ENCODE measurements at places on chromosomes 16 and 17.

- DNase-seq, result no peak
Measured at GRCh38 chr17:34539881-34540280, 39.5 kb upstream of the TMEM132E start.

GRCh38 chr16:1771864-1772361, 570 bp upstream of the NME3 start:
- DNase-seq, result no peak

DNA sequence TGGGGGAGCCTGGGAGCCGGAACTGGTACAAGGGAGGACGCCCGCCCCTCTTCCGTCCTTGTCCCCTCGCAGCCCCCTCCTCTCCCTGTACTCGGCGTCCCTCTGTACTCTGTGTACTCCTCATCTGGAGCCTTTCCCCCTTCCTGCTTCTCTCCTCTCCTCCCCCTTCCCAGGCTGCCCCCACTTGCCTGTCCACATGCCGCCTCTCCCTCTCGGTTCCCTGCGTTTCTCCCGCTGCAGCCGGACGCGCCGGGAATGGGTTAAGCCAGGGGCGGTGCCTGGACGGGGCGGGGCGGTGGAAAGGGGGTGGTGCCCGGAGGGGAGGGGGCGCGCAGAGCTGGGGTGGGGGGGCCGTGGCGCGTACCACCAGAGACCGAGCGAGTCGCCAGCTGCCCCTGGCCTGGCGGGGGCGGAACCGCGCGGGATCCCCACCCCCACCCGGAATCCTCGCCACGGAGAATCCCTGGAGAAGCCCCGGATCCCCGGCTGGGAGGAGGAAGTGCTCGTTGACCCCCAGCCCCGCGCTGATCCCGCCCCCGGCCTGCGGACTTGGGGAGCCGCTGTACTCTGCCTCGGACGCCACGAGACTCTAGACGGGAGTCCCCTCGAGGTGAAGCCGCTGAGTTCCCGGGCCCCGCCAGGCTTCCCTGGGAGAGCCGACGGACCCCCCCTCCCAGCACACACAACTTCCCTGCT, 22.6 kb downstream of the GJD3 start:
- no peak for DNase-seq

- no peak for DNase-seq
Measured at GRCh38 chr17:64230791-64231408, 32.2 kb downstream of the TEX2 start.

GRCh38 chr16:26680671-26681070, 386.1 kb upstream of the C16orf82 start:
- DNase-seq, result no peak

DNA sequence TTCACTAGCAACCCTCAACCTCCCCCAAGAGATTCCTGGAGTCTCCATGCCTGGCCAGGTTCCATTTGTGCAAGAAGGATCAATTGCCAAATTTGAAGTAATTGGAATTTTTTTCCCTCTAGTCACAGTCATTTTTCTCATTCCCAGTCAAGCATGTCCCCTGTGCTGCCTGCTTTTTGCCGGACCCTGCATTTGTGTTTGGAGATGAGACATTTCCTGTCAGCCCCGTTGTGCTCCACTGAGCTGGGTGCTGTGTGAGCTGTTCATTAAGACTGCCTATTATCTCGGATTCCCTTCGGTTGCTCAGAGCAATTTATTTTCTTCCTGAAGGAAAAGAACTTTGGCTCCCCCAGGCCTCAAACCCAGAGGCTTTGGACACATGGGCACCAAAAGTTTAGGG, 201.0 kb upstream of the NLRP1 start:
- no peak for DNase-seq

DNA sequence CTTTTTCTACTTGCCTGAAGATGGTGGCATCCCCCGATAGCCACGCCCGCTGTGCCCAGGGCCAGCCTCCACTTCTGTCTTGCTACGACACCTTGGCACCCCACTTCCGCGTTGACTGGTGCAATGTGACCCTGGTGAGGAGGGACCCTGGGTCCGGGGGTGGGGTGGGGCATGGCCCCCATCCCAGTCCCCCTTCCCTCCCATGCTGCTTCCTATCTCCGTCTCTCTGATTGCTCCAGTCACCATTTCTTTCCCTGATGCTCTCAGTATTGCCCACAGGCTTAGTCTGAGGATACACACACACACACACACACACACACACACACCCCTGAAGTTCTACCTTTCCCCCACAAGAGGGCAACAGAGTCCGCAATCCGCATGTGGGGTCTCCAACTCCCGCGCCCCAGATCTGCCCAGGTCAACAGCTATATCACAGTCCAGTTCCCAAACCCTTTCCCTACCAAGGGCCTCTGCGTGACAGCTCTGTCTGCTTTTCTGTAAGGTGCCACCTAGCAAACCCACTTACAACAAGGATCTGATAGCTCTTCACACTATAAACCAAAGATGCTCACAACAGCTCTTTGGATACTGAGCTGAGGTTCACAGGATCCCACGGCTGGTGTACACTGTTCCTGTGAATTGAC, 3.4 kb downstream of the SGCA start:
- peak; percentile 37 for DNase-seq

- DNase-seq, result no peak
Measured at GRCh38 chr17:56898874-56899273, 15.0 kb downstream of the TRIM25 start.

GRCh38 chr17:34171245-34171818, 83.8 kb upstream of the CCL2 start:
- DNase-seq, result peak; percentile 74

DNA sequence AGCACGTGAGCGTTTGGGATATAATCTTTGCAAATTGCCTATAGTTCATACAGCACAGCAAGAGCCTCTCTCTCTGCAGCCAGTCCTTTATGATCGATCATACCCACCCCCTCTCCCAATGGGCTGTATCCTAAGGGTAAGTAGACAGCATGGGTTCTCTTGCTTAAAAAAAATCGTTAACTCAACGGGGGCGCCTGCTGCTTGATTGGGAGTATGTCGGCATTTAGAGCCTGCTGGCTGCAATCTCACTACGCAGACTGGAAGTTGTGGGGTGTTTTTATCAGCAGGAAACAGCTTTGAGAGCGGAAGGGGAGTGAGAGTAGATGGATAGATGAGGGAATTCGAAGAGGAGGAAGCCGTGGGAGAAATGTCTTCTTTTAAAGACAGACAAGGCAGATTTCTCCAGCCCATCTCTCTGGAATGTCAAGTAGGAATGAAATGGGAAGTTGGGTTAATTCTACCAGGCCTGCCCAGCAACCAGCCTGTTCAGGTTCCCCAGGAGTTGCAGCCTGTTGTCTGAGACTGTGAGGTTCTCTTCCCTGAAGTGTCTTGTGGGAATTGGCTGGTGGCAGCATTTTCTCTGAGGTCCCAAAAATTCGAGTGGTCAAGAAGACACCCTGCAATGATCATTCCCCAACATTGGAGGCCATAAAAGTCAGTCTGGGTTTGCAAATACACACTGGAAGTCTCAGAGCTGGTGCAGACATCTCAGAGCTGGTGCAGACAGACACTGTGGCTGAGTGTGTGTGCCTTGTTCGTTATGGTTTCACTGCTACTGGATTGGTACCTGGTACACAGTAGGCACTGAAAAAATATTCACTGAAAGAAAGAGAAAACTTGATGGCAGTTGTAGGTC, 65.6 kb downstream of the PRKCB start:
- no peak for DNase-seq

DNA sequence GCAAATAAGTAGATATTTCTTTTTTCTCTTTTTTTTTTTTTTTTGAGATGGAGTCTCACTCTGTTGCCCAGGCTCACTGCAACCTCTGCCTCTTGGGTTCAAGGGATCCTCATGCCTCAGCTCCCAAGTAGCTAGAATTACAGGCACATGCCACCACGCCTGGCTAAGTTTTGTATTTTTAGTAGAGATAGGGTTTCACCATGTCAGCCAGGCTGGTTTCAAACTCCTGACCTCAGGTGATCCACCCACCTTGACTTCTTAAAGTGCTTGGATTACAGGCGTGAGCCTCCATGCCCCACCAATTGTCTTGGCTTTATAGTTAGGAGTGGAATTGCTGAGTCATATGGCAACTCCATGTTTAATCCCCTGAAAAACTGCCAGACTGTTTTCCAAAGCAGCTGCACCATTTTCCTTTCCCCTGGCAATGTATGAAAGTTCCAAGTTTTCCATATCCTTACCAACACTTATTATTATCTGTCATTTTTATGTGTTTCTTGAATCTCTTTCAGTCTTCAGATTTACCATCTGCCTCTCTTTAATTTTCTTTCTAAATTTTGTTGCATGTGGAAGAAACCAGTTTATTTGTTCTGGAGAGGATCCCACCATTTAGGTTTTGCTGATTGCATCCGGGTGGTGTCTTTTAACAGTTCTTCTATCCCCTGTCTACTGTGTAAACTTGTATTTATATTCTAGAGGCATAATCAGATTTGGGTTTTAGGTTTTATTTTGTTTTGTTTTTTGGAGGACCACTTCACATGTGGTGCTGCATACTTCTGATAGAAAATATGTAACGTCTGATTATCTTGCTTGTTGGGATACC, 9.9 kb upstream of the CES3 start:
- no peak for DNase-seq

DNA sequence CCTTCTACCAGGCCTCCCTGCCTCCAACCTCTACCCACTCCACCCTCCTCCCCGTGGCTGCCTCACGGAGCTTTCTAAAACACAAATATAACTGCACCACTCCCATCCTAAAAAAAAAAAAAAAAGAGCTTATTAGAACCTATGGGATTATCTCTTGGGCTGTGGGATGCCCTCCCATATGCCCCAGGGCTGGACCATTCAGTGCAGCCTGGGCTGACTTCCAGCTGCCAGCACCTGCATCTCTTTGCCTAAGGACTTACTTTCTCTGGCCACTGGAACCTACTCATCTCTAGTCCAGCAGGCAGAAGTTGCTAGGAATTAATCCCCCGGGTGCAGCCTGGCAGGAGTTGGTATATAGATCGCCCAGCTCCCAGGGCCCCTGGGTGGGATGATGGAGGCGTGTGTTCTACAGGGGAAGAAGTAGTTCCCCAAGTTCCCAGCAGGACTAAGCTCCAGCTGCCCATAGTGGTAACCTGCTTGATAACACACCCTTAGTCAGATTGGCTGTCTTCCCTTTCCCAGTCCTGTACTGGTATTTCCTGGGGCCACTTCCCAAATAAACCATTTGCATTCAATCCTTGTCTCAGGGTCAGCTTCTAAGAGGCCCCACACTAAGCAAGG, 10.3 kb downstream of the MPP3 start:
- no peak for DNase-seq

- no peak for DNase-seq
Measured at GRCh38 chr16:75733305-75734211, 7.3 kb upstream of the CPHXL start.

DNA sequence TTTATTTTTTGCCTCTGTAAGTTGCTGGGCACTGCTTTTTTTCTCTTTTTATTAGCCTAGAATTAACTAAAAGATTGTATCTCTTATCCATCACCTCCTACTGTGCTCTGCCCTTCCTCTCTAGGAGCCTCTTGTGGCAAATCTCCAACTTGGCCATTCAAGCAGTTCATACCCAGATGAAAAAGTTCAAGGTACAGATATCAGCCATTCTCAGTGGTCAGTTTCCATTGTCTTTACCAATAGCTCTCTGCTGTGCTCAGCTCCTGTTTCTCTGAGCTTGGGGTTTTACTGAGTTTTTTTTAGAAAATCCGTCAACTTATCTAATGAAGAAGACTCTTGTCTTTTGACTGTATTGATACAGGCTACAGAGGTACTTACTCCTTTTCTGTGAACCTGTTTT, 15.6 kb downstream of the MOSMO start:
- no peak for DNase-seq

DNA sequence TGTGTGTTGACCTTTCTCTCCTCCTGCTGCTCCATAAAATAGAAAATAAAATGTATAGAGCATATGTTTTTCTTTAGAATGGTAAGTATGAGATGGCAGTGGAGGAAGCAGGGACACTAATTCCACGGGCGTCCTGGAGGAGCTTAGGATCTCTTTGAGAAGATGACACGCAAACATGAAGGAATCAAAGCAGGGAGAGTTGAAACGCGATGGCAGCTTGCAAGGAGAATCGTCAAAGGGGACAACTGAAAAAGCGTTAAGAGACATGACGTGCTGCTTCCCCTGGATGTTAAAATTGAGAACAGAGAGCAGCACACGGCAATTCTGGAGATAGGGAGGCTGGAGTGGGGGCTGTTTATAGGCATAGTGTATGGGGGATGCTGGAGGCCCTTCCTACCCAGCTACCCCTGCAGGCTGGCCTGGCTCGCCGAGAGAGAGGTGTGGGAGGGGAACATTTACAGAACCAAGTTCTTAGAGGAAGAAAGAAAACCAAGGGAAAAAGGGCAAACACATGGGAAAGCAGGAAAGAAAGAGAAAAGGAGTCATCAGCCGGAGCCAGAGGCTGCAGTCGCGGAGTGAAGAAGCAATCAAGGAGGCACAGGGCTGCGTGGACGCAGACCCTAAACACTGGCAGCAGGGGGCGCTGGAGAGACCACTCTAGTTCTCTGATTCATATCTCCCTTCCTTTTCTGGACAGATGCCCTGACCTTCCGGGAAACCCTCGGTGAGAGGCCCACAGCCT, 55.8 kb downstream of the MYH13 start:
- DNase-seq, result peak; percentile 34

DNA sequence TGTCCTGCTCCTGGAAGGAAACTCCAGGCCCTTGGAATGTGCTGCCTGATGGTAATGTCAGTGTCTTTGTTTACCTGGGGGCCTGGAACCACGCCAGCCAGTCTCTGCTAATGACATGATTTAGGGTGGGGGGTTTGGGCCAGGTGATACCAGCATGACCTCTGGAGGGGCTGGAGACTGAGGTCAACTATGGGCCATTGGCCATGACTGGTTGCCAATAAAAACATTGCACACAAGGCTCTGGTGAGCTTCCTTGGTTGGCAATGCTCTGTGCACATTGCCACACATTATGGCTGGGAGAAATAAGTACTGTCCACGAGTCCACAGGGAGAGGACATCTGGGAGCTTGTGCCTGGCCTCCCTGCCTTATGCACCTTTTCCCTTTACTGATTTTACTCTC, 52.5 kb downstream of the LITAF start:
- DNase-seq, result no peak

DNA sequence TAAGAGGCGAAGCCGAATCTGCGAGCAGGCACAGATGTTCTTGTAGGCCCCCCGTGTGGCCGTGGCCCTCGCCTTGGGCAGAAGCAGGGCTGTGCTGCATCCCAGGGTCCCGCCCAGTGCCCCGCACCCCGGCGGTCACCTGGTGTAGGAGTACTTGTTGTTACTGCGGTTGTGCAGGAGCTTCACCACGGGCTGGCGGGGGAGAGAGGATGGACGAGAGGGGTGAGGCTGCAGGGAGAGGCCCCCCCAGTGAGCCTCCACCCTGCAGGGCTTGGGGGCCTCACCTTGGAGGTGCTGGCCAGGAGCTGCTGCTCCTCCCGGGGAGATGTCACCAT, 11.4 kb downstream of the ASPHD1 start:
- no peak for DNase-seq

- DNase-seq, result no peak
Measured at GRCh38 chr17:6756425-6757031, 682 bp downstream of the XAF1 start.

DNA sequence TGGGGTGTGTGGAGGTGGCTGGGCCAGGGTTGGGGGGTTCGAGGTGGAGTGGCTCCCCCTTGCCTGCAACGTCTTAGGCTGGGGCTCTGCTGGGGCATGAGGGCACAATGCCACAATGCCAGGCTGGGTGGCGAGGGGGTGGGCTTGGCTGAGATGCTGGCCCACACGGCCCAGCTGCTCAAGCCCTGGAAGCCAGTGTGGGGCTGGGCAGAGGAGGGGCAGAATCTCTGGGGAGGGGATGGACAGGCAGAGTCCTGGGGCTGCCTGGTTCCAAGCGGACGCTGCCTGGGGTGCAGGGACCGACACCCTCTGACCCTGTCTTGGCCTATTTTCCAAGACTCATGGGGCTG, 37.5 kb upstream of the SSTR5 start:
- no peak for DNase-seq
